Astrocyte (in vitro differentiated cells and primary cell): ENCODE measurements at places on chromosomes 6 and 20. TPM values are rescaled to one million over a fixed set of nuclear protein-coding genes. Genes with fewer than 3 reads are reported as not detected.
A peak's percentile ranks its signal among the peaks of the same experiment; 100 is the strongest.

DNA sequence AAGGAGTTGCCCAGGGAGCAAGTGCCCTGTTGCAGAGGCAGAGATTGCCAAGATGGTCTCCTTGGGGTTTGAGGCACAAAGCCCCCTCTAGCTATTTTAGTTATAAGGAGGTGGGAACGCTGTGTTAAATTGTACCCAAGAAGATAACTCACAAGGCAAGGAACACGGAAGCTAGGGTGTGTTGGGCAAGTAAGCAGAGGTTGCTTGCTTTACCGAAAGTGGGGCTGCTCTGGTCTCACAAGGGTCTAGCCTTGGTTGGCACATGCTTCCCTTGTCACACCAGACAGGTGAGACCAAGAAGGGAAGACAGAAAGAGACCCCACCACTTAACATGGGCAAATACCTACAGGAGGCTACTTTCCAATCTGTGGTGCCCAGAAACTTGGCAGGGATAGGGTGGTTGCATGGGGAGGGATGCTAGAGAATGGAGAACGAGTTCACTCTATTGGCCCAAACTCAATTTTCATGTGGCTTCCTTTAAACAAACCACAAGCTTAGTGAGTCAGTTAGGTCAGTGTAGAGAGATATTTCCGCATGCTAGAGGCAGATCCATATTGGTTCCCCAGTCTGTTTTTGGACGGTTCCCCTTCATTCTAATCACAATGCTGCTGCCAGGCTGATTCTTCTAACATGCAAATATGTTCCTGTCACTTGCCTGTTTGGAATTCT, 42.4 kb downstream of the PLAGL1 start:
- H3K4me1 ChIP-seq, result peaks cover 7% of the 10 kb centered on the region
- H3K27ac ChIP-seq, result no peak overlapping the region
- peak; percentile 81 for DNase-seq
- H3K27me3 ChIP-seq, result no peaks in the 10 kb centered on the region
- H3K36me3 ChIP-seq, result no peaks in the 10 kb centered on the region

DNA sequence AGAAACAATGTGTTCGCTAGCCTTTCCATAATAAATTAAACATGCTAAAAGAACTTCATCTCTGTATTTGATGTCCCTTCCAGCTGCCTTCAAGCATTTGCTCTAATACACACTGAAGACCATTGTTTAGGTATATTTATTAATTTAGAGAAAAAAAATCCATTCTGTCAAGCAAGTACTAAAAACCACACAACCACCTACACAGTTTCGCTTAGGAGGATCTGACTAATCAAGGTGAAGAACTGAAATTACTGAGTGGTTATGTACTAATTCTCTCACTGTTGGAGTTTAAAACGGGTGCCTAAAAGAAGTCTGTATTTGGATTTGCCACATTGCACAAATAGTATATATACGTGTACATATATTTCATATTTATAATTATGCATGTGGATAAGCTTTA, 58.9 kb downstream of the GMDS start:
- H3K36me3 ChIP-seq, result no peaks in the 10 kb centered on the region
- no peaks in the 10 kb centered on the region for H3K4me1 ChIP-seq
- H3K27me3 ChIP-seq, result no peaks in the 10 kb centered on the region
- no peak overlapping the region for H3K4me3 ChIP-seq
- peak; percentile 48 for DNase-seq

- no peak overlapping the region for H3K27ac ChIP-seq
- DNase-seq, result no peak
- no peaks in the 10 kb centered on the region for H3K27me3 ChIP-seq
- no peaks in the 10 kb centered on the region for H3K4me1 ChIP-seq
Measured at GRCh38 chr20:19767070-19767469, 9.0 kb downstream of the RIN2 start.

DNA sequence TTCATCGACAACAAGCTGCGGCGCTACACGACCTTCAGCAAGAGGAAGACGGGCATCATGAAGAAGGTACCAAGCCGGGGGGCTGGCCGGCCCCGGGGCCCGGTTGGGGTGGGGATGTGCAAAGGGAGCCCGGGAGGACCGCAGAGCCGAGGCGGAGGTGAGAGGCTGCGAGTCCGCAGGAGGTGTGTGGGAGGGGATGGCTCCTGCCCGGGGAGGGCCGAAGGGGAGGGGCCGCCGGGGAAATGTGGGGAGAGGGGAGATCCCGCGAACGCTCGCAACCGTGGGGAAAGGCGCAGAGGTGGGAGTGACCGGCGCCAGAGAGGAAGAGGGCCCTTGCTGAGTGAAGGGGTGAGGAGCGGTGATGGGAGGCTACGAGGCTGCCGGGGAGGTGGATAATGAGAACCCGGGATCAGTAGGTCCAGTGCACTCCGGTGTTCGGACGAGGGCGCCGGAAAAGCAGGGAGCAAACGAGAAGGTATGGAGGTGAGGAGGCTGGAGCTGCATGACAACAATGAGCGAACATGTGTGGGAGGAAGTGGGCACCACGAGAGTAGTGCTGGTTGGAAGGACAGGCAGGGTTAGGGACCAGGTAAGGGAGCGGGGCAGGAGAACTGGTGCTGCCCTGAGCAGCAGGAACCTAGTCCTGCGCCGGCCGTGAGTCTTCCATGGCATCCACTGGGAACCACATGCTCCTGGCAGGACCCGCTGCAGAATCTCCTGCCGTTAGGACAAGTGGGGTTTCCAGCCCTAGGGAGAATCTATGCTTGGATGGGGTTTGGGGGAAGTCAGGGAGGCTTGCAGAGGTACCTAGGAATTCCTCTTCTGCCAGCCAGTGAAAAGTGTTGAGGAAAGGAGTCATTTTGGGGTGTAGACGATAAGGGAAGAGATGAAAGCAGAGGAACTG, 1.3 kb downstream of the SRF start:
- DNase-seq, result no peak
- H3K4me3 ChIP-seq, result peak overlapping the region; percentile 96

- no peak overlapping the region for H3K4me3 ChIP-seq
- H3K27ac ChIP-seq, result no peak overlapping the region
- no peaks in the 10 kb centered on the region for H3K36me3 ChIP-seq
- no peak for DNase-seq
- H3K4me1 ChIP-seq, result no peaks in the 10 kb centered on the region
Measured at GRCh38 chr6:97422171-97422570, 139.2 kb upstream of the MMS22L start.

DNA sequence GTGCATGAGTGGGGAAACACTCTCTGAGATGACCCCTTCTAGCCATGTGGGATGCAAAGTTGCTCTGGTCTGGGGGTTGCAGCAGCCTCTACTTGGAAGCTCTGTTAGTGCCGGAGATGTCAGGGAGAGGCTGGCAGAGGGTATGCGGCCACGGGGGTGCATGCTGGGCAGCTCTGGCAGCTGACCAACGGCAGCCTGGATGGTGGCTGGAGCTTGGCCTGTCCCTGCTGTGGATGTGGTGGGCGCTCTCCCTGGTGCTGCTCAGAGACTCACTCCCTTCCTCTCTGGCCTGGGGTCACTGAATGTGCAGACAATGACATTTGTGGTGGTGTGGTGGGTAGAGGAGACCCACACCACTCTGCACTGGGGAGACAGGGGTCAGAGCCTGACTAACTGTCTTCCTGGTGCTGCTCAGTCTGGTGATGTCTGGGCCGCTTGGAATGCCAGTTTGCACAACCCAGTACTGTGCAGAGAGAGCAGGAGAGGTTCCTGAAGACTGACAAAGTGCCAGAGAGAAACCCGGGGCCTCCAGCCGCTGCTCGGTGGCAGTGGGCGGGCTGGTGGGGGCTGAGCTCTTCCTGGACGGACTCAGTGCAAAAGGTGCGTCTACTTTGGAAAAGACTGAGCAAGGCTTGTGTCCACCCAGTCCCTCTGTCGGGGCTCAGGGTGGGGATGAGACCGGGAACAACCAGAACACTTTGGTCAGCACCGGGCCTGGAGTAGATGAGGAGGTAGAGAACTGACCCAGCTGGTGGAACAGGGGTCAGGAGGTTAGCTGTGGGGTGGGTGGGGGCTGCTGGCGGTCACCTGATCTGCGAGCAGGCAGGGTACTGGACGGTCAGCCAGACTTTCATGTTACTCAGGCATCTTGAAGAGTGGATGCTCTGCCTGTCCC, 2.7 kb downstream of the MYT1 start:
- no peak overlapping the region for H3K27ac ChIP-seq
- no peaks in the 10 kb centered on the region for H3K36me3 ChIP-seq
- peaks cover 39% of the 10 kb centered on the region for H3K27me3 ChIP-seq

DNA sequence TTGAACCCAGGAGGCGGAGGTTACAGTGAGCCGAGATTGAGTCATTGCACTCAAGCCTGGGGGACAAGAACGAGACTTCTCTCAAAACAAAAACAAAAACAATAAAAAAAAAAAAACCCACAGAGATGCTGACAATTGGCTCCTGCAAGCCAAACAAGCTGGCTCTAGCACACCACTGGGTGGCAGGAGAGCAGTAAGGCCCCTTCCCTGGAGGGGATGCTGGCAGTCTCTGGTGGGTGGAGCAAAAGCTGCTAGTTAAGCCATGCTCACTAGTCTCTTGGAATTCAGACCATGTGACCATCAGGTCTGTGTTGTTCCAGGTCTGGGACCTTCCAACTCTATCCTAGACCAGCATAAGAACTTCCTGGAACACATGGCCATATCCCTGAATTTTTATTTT, 18.9 kb upstream of the DSN1 start:
- no peak overlapping the region for H3K27ac ChIP-seq
- peak; percentile 69 for DNase-seq
- no peak overlapping the region for H3K4me3 ChIP-seq
- H3K36me3 ChIP-seq, result peaks cover 37% of the 10 kb centered on the region
- H3K4me1 ChIP-seq, result no peaks in the 10 kb centered on the region

DNA sequence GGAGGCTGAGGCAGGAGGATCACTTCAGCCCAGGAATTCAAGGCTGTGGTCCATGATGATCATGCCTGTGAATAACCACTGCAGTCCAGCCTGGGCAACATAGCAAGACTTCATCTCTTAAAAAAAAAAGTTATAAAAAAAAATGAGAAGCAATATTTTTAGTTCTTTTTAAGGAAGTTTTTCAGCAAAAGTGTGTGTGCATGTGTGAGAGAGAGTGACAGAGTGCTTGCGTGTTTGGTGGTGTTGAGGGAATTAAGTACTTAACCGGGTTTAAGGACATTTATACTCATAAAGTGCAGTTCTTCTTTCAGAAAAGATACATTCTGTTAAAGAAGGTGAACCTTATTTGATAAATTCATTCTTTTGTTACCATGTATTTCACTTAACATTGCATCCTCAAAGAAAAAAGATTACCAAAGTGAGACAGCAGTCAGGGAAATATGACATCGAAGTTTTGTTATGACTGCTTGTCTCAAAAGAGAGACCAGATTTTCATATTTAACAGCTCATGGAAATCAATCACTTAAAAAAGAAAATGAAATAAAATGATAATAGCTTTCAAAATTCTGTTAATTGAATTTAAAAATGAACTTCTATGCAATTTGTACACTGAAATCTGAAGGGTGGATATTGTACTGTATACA, 254.7 kb downstream of the ARHGAP18 start:
- no peak overlapping the region for H3K27ac ChIP-seq
- no peaks in the 10 kb centered on the region for H3K4me1 ChIP-seq
- no peak for DNase-seq
- no peaks in the 10 kb centered on the region for H3K36me3 ChIP-seq

DNA sequence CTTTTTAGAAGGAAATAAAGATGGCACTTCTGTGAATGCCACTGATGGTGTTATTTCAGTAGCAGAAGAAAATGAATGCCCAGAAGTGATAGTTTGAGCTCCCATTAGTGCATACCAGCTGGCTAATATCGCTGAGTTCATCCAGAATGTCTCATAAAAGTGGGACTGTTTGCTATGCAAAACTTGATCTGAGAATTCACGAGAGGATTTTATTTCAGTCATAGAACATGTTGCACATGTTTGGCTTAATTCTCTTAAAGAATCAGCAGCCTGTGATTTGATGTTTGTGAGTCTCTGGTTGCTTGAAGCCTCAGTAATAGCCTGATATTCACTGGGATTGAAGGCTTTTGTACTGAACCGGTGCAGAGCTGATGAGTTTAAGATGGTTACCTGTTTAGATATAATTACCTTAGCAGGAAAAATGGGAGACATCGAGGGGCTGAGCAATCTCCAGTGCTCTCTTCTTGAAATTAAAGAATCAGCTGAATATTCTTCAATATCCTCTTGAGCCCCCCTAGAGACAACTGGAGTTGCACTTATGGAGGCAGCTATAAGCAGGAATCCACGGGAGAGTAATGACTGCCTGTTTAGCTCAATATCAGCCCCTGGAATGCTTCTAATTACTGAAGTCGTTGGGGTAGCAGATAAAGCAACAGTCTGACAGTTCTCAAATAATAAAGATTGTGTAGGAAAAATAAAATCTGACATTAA, 955.5 kb downstream of the PHF3 start:
- no peak overlapping the region for H3K27ac ChIP-seq
- H3K4me3 ChIP-seq, result no peak overlapping the region
- no peak for DNase-seq
- H3K36me3 ChIP-seq, result no peaks in the 10 kb centered on the region
- H3K4me1 ChIP-seq, result no peaks in the 10 kb centered on the region
- H3K27me3 ChIP-seq, result no peaks in the 10 kb centered on the region

DNA sequence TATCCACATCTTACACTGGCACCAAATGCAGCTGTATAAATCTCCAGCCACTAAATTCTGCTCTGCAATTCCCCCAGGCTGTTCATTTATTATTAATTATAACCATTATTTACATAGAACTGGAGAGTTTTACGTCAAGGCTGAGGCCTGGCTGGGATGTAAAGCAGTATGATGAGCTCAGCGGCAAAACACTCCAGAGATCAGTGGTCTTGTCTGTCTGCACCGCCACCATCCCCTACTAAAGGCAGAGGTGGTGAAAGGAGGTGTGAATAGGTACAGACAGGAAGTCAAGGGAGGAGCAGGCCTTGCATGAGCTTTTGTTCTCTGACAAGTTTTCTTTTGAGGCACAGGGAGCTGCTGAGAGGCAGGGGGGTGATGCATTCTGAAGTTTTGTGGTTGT, 159.9 kb upstream of the PCSK2 start:
- no peaks in the 10 kb centered on the region for H3K27me3 ChIP-seq
- no peak overlapping the region for H3K4me3 ChIP-seq
- no peak for DNase-seq
- H3K36me3 ChIP-seq, result no peaks in the 10 kb centered on the region

DNA sequence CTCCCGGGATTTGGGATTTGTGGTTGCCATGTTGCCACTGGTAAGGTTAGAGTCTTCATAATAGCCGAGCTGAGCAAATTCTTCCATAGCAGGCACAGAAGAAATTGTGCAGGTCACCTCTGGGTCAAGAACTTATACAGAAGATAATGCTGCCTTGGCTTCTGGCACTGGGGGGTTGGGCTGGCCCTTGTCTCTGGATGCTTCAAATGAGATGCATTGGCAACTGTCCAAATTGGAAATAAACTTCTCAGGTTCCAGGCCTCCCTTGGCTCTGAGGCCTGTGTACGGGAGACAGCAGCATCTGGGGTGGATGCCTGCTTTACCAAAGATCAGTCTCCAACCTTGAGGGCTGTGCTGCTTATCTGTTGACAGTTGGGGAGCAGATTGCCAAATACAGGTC, 26.2 kb downstream of the MYO6 start:
- no peaks in the 10 kb centered on the region for H3K27me3 ChIP-seq
- H3K4me1 ChIP-seq, result no peaks in the 10 kb centered on the region
- H3K4me3 ChIP-seq, result no peak overlapping the region
- H3K27ac ChIP-seq, result no peak overlapping the region
- DNase-seq, result no peak

The TFAP2A gene
- total RNA-seq, result 2.1 and 6.6 TPM in 2 replicates

The BANF2 gene
- total RNA-seq, result not detected in 2 replicates

The ARMH2 gene
- not detected in 2 replicates for total RNA-seq

The GHRH gene
- not detected in 2 replicates for total RNA-seq
